ENCODE measurements at places on chromosomes 11 and 22.
A peak's percentile ranks its signal among the peaks of the same experiment; 100 is the strongest.

DNA sequence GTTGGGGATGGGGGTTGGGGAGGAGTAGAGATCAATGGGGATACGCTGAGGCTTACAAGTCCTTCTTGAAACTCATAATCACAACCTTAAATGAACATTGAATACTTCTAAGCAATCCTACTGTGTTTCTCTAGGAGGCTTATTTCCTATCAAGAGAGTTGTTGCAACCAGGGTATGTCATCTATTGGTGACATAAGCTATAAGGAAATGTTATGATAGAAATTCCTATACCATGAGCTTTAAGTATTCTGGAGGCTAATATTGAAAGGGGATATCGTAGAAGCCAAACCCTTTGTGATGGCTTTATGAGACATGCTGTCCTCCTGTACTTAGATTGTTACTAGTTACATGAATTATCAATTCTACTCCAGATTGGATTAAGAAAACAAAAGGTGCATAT lies 72.9 kb downstream of the DKK3 start:
- no peak for DNase-seq

- DNase-seq, result no peak
Observed at GRCh38 chr22:36765131-36765942, 10.6 kb downstream of the IFT27 start.

- peak; percentile 46 for DNase-seq
Observed at GRCh38 chr11:22634897-22635629, 9.4 kb upstream of the FANCF start.

- no peak for DNase-seq
Observed at GRCh38 chr11:11981364-11981763, 27.1 kb downstream of the DKK3 start.

DNA sequence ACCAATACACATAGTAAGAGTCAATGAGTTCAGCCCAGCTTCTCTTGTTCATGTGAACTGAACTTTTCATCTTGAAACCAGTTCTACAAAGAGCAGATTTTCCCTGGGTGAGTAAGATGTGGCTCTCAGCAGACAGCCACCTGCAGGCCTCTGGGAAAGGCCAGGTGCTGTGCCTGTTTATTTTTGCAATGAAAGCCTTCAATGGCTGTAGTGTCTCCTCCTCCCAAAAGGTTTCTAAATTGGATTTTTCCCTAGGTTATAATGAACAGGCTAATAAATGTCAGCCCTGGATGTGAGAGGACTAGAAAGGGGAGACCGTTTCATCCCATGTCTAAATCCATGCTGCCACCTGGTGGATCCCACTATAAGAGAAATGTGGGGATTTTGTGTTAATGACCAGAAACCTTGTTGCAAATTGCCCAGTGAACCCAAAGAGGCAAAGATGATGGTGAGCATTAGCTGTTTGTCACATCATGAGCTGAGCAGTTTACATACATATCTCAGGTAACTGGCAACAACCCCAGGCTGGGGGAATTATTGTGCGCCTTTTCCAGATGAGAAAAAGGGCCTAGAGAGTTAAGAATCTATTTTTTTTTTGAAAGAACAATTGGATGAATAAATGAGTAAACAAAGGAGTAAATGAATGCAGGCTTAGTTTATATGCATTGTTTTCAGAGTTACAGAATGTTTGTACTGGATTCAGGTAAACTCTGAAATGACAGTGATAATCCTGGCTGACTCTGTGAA lies 12.7 kb downstream of the C11orf91 start:
- DNase-seq, result peak; percentile 87

- no peak for DNase-seq
Observed at GRCh38 chr22:19213442-19214077, 35.0 kb upstream of the SLC25A1 start.

- no peak for DNase-seq
Observed at GRCh38 chr22:49233507-49234100, 594.1 kb downstream of the BRD1 start.

- no peak for DNase-seq
Observed at GRCh38 chr11:121367001-121367843, 74.7 kb downstream of the SC5D start.

DNA sequence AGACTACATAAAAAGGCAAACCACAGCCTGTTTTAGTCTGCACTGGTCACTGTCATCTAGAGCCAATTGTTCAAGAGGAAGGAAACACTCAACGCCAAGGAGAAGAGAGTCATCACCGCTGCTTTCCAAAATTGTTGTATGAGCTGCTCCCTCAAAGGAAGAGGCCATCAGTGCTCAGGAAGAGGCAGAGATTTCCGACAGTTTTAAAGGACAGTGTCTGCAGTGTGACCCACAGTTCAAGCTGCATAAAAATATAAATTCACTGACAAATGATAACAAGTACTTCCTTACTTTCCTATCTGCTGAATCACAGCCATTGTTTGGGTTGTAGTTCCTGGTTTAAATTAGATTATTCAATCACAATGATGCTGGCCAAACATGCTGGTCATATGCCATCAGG lies 16.4 kb downstream of the PRCP start:
- no peak for DNase-seq

GRCh38 chr22:31852691-31853421 lies 91.5 kb upstream of the YWHAH start:
- DNase-seq, result no peak

DNA sequence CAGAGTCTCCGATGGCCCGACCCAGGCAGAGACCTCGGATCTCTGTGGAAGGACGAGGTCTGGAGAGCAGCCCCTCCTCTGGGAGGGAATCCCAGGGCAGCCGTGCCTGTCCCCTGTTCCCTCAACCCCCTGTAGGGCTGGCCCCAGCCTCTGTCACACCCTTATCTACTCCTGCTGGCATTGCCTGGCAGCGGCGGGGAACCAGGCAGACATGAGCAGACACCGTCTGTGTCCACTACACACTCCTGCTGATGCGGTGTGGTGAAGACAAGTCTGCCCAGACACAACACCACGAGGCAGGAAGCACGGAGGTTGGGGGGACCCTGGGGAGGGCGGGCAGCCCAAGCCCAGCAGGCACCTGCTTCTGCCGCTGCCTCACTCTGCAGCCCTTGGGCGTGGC lies 52.5 kb upstream of the A4GALT start:
- no peak for DNase-seq

GRCh38 chr11:71446942-71447688 lies 1.1 kb downstream of the DHCR7 start:
- peak; percentile 14 for DNase-seq

- no peak for DNase-seq
Observed at GRCh38 chr11:118620529-118621070, 13.2 kb downstream of the PHLDB1 start.

GRCh38 chr11:126817096-126817495 lies 183.5 kb downstream of the KIRREL3 start:
- no peak for DNase-seq

DNA sequence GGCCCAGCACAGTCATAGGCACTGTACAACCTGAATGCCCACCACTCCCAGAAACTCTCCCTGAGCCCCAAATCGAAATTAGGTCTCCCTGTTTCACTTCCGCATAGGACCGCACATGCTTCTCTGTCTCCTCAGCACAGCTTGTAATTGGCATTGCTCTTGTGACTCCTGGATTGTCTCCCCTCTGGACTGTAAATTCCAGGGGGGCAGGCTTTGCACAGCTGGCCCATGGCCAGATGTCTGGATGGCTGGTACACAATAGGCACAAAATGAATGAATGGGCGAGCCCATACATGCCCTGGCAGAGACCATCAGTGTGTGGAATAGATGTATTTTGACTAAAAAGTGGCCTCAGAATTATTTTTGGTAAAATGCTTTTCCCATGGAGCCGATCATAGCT lies 63.3 kb upstream of the PHF21B start:
- DNase-seq, result no peak

DNA sequence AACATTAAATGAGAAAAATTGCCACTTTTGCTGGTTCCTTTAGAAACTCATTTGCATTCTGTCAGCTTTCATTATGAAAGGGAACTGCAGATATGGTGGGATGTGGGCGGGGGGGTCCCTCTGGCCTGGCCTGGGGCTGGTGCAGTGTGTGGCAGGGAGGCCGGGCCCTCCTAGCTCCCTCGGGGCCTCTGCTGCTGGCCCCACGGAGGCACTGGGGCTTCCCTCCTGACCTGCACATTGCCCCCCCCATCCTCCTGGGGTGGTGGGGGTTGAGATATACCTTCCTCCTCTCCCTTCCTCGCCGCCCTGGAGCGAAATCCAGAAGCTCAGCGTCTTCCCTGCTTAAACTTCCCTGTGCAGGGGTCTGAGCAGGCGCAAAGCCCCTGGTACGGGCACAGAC lies 1005.9 kb downstream of the BRD1 start:
- DNase-seq, result no peak

DNA sequence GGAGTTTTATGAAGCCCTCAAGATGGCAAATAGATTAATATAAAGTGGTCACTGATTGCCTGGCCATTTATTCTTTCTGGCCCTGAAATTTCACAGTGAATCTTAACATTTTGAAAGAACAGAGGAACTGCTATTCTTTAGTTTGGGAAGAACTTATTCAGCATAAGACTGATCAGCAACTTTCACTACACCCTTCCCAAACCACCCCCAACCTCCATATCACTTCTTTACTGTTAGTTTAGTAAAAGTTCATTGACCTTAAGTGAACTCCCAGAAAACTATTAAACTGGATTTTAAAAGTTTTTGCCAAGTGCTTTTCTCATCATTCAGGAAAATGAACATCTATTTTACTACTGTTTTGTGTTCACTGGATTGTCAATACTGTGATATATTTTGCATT lies 77.4 kb downstream of the NARS2 start:
- no peak for DNase-seq

- DNase-seq, result peak; percentile 33
Observed at GRCh38 chr11:14308114-14308896, 50.7 kb downstream of the RRAS2 start.

DNA sequence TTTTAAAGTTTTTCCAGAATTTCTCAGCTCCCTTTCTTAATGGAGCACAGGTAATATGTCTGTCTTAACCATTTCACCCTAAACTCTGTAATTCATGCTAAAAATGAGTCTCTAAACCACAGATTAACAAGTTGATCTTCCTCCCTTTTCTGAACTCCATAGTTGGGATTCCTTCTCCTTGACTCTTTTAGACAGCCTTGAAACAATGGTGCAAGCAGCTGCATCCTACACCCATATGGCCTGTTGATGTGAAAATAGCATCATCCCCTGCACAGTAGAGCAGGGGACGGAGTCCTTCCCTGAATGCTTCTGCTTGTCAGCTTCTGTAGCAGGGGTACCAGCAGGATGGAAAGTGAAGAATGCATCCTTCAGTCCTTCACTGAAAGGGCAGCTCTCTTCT lies 192.8 kb upstream of the SORL1-AS1 start:
- no peak for DNase-seq

DNA sequence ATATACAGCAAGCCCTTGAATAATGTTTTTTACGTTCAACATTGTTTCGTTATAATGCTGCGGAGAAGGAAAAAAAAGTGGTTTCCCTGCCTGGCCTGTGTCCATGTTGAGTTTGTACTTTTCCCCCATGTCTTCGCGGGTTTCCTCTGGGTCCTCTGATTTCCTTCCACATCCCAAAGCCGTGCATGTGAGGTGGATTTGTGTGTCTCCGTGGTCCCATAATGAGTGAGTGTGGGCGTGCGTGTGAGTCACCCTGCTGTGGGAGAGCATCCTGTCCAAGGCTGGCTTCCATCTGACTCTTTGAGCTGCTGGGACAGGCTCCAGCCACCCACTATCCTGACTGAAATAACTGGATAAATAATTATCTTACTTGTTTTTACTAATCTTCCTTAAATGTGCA lies 29.6 kb upstream of the SNX19 start:
- DNase-seq, result no peak

DNA sequence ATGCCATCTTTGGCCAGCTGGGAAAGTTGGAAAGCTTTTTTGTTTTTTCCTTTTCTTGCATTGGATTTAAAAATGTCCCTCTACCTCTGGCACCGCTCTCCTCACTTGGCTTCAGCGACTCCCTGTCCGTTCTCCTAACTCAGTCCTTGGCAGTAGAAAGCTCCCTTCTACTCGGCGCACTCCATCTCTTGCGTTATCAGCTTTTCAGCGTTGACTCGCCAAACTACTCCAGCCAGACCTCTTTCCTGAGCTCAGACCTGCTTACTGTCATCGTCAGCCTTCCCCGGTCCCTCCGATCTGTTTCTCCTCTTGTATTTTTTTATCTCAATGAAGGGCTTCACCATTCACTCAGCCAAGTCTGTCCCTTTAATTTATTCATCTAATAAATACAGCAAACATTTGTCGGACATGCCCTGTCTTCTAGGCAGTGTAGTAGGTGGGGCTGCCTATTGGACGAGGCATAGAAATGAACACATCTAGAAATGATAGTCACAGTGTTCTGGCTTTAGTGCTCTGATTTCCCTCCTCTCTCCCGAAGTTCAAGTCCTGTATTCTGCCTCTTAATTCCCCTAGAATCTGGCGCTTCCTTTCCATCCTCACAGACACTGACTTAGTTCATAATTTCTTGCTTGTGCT lies 839 bp downstream of the CEP164 start:
- DNase-seq, result no peak

DNA sequence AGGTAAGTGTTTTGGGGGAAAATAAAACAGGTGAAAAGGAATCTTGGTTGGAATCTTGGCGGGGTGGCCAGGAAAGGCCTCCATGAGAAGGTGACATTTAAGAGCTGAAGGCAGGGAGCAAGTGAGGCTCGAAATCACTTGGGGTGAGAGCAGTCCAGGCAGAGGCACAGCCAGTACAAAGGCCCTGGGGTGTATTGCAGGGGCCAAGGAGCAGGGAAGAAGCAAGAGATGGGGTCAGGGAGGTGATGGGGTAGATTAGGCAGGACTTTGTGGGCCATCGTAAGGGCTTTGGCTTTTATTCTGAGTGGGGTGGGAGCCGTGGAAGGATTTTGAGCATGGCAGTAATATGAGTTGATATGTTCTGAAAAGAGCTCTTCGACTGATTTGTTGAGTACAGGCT lies 551.1 kb downstream of the MN1 start:
- DNase-seq, result no peak

Measured in eye (tissue), 1 donor.